ENCODE measurements at places on chromosomes 11 and 22. TPM values are rescaled to one million over a fixed set of nuclear protein-coding genes. Genes with fewer than 3 reads are reported as not detected.

DNA sequence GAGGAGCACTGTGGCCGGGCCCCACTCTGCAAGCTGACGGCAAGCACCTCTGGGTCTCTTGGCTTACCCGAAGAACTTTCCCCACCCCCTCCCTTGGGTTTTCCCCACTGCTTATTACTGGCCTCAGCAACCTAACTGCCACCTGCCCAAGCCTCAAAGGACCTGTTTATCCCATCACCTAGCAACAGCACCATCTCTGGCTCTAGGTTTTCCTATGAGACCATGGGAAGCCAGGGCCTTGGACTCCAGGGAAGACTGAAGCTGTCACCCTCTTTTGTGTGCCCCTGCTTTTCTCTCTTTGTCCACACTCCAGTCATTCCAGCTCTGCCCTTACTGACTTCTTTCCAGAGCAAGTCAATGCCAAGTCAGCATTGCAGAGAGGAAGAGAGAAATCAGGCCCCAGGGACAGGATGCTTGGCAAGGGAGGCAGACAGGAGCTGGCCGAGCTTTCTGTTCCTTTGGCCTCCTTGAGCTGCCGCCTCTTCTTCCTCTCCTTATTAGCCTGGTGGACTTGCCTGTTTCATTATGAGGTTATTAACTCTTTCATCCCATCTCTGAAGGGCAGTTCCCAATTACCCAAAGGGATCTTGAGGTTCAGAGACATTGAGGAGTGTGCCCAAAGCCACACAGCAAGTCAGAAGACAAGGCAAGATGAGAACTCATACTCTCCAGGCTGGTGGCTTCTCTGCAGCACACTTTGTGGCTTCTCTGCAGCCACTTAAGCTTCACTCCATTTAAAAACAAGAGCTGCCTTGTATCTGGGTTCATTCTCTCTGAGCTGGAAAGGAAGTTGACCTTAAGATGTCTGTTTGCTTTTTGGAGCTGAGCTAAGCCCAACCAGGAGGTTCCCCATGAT, at the start of gene SMIM35:
TSS of gene SMIM35 (minus strand) at position 51 of the 856 bp plus-strand sequence. CDS start 206 bp downstream, outside the sequence.
- H3K27ac ChIP-seq = no peak within 1 kb of the TSS
- H3K4me1 ChIP-seq = peaks cover 3% of the 10 kb centered on the region
- DNase-seq = no peak

DNA sequence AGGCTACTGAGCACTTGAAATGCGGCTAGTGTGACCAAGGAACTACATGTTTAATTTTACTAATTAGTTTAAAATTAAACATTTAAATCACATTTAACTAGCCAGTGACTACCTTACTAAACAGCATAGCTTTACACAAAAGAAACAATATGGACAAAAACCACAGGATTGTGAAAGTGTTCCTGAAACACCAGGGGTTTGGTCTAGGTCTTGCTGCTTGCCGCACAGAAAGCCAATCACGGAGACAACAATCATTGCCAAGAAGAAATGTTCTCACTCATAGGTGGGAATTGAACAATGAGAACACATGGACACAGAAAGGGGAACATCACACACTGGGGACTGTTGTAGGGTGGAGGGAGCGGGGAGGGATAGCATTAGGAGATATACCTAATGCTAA, 309.5 kb downstream of the C11orf87 start:
- H3K27me3 ChIP-seq = no peaks in the 10 kb centered on the region
- DNase-seq = no peak
- H3K4me1 ChIP-seq = no peaks in the 10 kb centered on the region
- no peak overlapping the region for H3K27ac ChIP-seq

DNA sequence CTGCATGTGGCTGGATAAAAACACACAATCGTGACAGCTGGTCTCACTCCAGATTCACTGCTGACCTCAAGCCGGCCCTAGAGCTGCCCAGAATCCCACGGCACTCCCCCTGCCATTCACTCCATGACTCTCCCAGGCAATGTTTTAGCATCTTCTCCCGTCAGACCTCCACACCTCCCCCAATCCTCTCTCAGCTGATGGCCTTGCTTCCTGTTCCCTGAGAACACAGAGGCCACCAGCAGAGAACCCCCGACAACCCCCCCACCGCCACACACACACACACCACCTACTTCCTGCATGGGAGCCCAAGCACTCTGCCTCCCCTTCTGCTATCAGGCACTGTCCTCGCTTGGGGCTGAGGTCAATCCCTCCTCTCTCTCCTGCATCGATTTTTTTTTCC, 9.3 kb downstream of the TNKS1BP1 start:
- peaks cover 10% of the 10 kb centered on the region for H3K36me3 ChIP-seq
- H3K4me3 ChIP-seq = no peak overlapping the region
- no peaks in the 10 kb centered on the region for H3K27me3 ChIP-seq

DNA sequence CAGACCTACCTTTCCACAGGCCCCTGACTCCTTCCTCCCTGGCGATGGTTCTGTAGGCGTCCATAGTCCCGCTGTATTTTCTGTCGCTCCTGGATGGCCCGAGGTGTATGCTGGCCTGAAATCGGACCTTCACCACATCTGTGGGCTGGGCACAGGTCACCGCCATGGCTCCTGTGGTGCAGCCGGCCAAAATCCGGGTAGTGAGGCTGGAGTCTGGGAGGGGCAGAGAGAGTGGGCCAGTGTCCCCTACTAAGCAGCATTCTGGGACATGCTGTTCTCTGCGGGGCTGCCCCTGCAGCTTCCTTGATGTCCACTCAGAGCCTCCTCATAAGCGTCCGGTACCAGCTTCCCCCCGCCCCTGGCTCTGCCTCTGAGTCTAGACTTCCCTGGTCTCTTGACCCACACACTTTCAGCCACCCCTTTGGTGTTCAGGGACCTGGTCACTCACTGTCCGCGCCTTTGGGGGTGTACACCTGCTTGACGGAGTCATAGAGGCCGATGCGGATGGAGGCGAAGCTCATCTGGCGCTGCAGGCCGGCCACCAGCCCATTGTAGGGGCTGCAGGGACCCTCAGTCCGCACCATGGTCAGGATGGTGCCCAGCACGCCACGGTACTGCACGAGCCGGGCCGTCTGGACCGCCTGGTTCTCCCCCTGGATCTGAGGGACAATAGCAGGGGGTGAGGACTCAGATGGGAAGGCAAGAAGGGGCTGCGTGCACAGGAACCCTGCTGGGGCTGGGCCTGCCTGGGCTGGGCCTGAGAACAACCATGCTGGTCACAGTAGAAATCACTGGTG, 3.0 kb downstream of the UCP3 start:
- DNase-seq = no peak
- H3K27me3 ChIP-seq = no peaks in the 10 kb centered on the region
- H3K36me3 ChIP-seq = peaks cover 25% of the 10 kb centered on the region

The GALR3 gene
- not detected for total RNA-seq

The TMPRSS13 gene
- 3.4 TPM for total RNA-seq

Data from activated naive CD8-positive, alpha-beta T cell treated with anti-CD3 and anti-CD28 coated beads for 36 hours (primary cell).